Activated CD4-positive, alpha-beta memory T cell treated with anti-CD3 and anti-CD28 coated beads for 36 hours (primary cell): ENCODE measurements at places on chromosomes 5 and 9. TPM values are rescaled to one million over a fixed set of nuclear protein-coding genes. Genes with fewer than 3 reads are reported as not detected.
A peak's percentile ranks its signal among the peaks of the same experiment; 100 is the strongest.

GRCh38 chr9:107749787-107750444, 260.3 kb upstream of the KLF4 start:
- H3K4me1 ChIP-seq: no peaks in the 10 kb centered on the region
- H3K36me3 ChIP-seq: no peaks in the 10 kb centered on the region
- no peak overlapping the region for H3K4me3 ChIP-seq
- no peaks in the 10 kb centered on the region for H3K27me3 ChIP-seq
- no peak overlapping the region for H3K27ac ChIP-seq
- no peak for DNase-seq

Gene ENTREP1
- 0.07 TPM for total RNA-seq

Gene EIF4E1B
- total RNA-seq: not detected

DNA sequence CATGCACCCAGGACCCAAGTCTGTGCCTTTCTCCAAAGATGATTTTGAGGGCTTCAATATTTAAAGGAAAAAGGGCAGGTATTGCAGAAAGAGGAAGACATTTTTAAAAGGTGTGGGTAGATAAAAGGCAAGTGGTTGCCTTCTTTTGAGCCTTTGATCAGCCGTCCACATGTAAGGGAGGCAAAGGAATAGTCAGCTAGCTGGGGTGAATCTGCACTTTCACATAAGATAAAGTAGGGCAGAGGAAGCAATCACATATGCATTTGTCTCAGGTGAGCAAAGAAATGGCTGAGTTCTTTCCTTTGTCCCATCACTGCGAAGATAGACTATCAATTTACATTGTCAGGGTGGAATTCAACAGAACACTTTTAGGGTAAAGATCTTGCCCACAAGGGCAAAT, 19.9 kb downstream of the MGAT1 start:
- H3K4me1 ChIP-seq: peaks cover 8% of the 10 kb centered on the region
- no peaks in the 10 kb centered on the region for H3K27me3 ChIP-seq
- no peak for DNase-seq

- no peaks in the 10 kb centered on the region for H3K27me3 ChIP-seq
- H3K4me3 ChIP-seq: peak overlapping the region; percentile 61
- no peak overlapping the region for H3K27ac ChIP-seq
- H3K36me3 ChIP-seq: no peaks in the 10 kb centered on the region
- H3K4me1 ChIP-seq: peaks cover 22% of the 10 kb centered on the region
- DNase-seq: peak; percentile 56
Observed at GRCh38 chr5:139668064-139668880, 20.1 kb downstream of the CXXC5 start.

GRCh38 chr5:143582176-143582575, 178.7 kb upstream of the NR3C1 start:
- H3K27me3 ChIP-seq: no peaks in the 10 kb centered on the region
- no peak for DNase-seq
- peaks cover 33% of the 10 kb centered on the region for H3K4me1 ChIP-seq

- no peak overlapping the region for H3K4me3 ChIP-seq
- no peak overlapping the region for H3K27ac ChIP-seq
- H3K4me1 ChIP-seq: peaks cover 16% of the 10 kb centered on the region
- DNase-seq: no peak
Observed at GRCh38 chr5:73440262-73440661, 8.3 kb downstream of the FOXD1 start.

DNA sequence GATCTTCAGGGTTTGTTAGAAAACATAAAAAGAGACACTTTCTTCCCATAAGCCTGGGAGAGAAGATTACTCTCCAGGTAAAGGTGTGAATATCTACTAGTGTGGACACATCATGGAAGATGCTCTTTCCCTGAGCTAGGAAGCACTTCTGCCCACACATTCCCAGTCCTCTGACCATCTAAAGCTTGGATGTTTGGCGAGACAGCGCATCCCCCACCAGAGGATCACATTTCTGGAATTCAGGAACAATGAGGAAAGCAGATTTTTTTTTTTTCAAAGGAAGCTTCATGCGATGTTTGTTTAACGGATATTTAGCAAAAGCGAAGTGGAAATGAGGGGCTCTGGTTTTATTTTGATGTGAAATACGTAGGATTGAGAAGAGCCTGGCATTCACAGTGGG, 6.2 kb downstream of the SVEP1 start:
- H3K4me1 ChIP-seq: no peaks in the 10 kb centered on the region
- H3K4me3 ChIP-seq: no peak overlapping the region
- no peak overlapping the region for H3K27ac ChIP-seq
- DNase-seq: no peak

- DNase-seq: no peak
- peaks cover 11% of the 10 kb centered on the region for H3K4me1 ChIP-seq
- H3K27ac ChIP-seq: no peak overlapping the region
- peaks cover 36% of the 10 kb centered on the region for H3K27me3 ChIP-seq
Observed at GRCh38 chr5:17215361-17215760, 2.1 kb upstream of the BASP1 start.

GRCh38 chr5:149474198-149474597, 77.0 kb downstream of the CSNK1A1 start:
- H3K4me1 ChIP-seq: no peaks in the 10 kb centered on the region
- peaks cover 6% of the 10 kb centered on the region for H3K27me3 ChIP-seq
- no peak overlapping the region for H3K4me3 ChIP-seq
- H3K27ac ChIP-seq: no peak overlapping the region

Gene LRRC19
- not detected for total RNA-seq

DNA sequence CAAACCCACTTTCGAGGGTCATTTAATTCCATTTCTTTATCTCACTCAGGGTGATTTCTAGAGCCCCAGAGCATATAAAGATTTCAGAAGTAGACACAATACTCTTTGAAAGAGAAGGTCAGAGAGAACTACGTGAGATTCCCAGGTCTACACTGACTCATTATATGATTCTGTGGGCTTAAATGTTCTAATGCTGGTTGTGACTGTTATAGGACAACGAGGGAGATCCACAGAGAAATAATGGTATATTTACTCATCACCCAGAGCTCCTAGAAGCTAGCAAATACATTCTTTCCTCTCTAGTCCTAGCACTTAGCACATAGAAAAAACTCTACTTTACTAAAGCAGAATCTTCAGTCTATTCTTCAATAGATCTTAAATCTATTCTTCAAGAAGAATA, 39.4 kb upstream of the GRAMD2B start:
- H3K4me1 ChIP-seq: no peaks in the 10 kb centered on the region
- no peak overlapping the region for H3K4me3 ChIP-seq
- no peak for DNase-seq
- H3K27me3 ChIP-seq: peaks cover 2% of the 10 kb centered on the region
- H3K27ac ChIP-seq: no peak overlapping the region

Gene RASGRF2
- total RNA-seq: 8.6 TPM

Gene SPINK5
- total RNA-seq: not detected

DNA sequence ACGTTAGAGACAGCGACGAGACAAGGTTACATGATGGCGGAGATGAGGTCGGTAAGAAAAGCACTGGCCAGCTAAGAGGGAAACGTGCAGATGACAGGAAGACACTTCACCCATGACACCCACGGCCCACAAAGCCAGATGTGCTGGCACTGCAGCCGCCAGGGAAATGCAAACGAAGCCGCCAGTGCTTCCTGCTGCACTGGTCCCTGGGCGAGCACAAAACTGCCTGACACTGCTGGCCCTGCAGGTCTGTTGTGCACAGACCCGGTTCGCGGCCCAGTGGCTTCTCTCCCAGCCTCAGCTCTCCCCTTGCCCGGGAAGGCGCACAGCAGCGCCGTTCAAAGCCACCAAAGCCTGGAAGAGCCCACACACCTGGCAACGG, 20.3 kb downstream of the QSOX2 start:
- no peaks in the 10 kb centered on the region for H3K27me3 ChIP-seq
- H3K27ac ChIP-seq: peak overlapping the region; percentile 82
- DNase-seq: peak; percentile 57
- H3K36me3 ChIP-seq: peaks cover 29% of the 10 kb centered on the region

GRCh38 chr5:178325679-178326373, 93.2 kb upstream of the PHYKPL start:
- no peak for DNase-seq
- peaks cover 3% of the 10 kb centered on the region for H3K27me3 ChIP-seq
- no peak overlapping the region for H3K27ac ChIP-seq

- H3K4me3 ChIP-seq: no peak overlapping the region
- H3K36me3 ChIP-seq: no peaks in the 10 kb centered on the region
- H3K27ac ChIP-seq: no peak overlapping the region
- no peaks in the 10 kb centered on the region for H3K4me1 ChIP-seq
- no peaks in the 10 kb centered on the region for H3K27me3 ChIP-seq
Observed at GRCh38 chr5:121152411-121152810, 688.3 kb downstream of the PRR16 start.

DNA sequence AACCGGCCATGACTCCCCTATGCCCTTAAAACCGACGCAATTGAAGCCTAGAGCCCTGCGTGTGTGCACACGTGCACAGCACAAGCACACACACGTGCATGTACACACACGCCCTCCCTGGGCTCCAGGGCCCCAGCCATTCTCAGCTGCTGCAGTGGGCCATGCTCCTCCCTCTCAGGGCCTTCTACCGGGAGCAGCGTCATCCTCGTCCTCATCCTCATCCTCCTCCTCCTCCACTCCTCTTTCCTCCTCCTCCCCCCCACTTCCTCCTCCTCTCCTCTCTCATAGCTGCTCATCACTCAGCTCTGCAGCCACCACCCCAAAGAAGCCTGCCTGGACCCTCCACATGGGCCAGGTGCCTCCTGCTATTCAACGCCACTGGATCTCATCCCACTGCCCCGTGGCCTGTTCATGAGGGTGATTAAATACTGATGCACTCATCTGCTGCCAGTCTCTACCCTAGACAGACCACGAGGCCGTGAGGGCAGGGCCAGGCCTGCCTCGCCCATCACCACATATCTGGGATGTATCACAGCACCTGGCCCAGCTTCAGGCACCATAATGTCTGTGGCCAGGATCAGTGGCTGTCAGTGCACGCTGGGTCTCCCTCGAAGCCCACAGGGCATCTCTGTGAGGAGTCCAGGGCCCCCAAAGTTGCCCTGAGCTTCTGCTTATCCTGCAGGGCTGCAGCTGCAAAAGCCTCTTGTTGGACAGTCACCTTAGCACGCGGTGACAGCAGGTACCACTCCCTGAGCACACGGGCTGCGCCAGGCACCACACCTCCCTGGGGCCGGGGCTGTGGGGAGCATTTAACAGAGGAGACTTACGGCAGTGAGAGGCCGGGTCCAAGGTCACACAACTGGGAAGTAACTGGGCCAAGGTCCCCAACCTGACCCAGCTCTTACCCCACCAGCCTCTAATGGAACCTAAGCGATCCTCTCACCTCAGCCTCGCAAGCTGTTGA, 9.8 kb downstream of the FAM78A start:
- peak overlapping the region; percentile 97 for H3K27ac ChIP-seq
- H3K4me1 ChIP-seq: peaks cover 72% of the 10 kb centered on the region
- DNase-seq: peak; percentile 74
- H3K27me3 ChIP-seq: no peaks in the 10 kb centered on the region
- H3K4me3 ChIP-seq: peak overlapping the region; percentile 76
- peaks cover 28% of the 10 kb centered on the region for H3K36me3 ChIP-seq

DNA sequence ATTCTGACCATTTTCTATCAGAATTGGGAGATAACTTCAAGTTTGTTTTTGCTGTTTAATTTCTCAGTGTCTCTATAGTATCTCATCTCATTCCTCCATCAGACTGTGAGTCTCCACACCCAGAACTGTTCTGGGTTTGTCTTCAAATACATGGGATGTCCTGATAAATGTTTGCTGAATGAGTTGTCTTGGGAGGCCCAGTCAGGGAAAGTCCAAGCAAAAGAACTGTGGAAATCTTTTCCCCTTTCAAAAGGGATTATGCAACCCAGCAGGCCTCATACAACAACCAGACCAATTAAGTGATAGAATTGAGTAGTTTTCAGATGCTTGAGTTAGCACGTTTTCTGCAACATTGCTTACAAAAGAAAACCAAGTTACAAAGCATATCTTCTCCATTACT, 324.4 kb downstream of the BRINP1 start:
- H3K4me3 ChIP-seq: no peak overlapping the region
- no peaks in the 10 kb centered on the region for H3K27me3 ChIP-seq
- no peak overlapping the region for H3K27ac ChIP-seq
- DNase-seq: no peak
- H3K36me3 ChIP-seq: no peaks in the 10 kb centered on the region

Gene ASPN
- total RNA-seq: not detected

DNA sequence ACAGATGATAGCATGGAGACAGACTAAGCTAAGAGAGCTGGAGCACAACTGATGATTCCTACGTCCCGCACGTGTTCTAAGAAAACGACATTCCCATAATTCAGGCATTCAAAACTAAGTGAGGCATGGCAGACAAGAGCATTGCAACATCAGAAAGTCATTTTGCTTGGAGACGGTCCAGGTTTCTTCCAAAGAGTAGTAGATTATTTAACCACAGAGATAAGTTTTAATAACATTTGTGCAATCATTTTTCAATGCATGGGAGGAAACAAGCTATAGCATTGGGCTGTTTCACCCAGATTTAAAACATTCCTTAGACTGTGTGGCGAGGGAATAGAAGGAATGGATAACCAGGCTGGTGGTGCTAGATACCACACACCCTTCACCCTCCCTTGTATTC, 117.2 kb downstream of the APBA1 start:
- no peak overlapping the region for H3K27ac ChIP-seq
- no peak for DNase-seq
- no peak overlapping the region for H3K4me3 ChIP-seq
- H3K4me1 ChIP-seq: no peaks in the 10 kb centered on the region
- H3K27me3 ChIP-seq: peaks cover 11% of the 10 kb centered on the region
- no peaks in the 10 kb centered on the region for H3K36me3 ChIP-seq

Gene HCN1
- not detected for total RNA-seq

GRCh38 chr5:55636683-55637082, 75.4 kb downstream of the SLC38A9 start:
- no peak for DNase-seq
- no peaks in the 10 kb centered on the region for H3K27me3 ChIP-seq
- H3K4me3 ChIP-seq: no peak overlapping the region

Gene CFAP90
- total RNA-seq: not detected

GRCh38 chr5:65863747-65864146, 62.6 kb upstream of the ERBIN start:
- H3K4me3 ChIP-seq: no peak overlapping the region
- H3K27me3 ChIP-seq: no peaks in the 10 kb centered on the region
- no peak overlapping the region for H3K27ac ChIP-seq
- H3K4me1 ChIP-seq: peaks cover 21% of the 10 kb centered on the region
- no peak for DNase-seq

DNA sequence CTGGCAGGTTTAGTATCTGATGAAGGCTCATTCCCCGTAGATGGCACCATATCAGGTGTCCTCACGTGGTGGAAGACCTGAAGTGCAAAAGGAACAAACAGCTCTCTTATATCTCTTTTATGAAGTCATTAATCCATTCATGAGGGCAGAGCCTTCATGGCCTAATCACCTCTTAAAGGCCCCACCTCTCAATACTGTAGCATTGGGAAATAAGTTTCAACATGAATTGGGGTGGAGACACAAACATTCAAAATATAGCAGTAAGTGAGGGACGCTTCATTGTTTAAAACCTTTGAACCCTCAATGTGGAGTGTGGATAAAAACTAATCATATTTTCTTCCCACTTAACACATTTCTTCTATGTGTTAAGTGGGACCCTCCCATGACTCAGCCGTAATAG, 489.4 kb upstream of the WWC1 start:
- no peak overlapping the region for H3K27ac ChIP-seq
- no peak for DNase-seq
- H3K4me3 ChIP-seq: no peak overlapping the region
- no peaks in the 10 kb centered on the region for H3K4me1 ChIP-seq

GRCh38 chr5:112555691-112556090, 136.6 kb upstream of the EPB41L4A start:
- no peak for DNase-seq
- no peak overlapping the region for H3K4me3 ChIP-seq
- no peaks in the 10 kb centered on the region for H3K4me1 ChIP-seq
